ENCODE measurements at places on chromosomes 7 and 10.
A peak's percentile ranks its signal among the peaks of the same experiment; 100 is the strongest.

DNA sequence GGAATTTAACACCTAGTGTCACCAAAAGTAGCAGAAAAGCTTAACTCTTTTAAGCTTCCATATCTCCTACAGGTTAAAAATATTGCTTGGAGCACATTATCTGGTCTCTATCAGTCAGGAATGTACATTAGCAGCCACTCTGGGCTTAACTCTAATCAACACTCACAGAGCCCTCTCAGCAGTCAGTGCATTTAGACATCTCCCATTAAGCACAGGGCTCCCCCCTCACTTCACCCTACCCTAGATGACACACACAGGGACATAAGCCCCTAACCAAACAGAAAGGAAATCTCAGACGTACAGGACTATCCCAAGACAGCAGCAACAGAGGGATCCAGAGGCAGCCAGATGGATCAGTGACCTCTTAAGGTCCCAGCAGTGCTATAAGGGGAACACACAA, 26.4 kb downstream of the FBXW4 start:
- no peak for DNase-seq

GRCh38 chr7:151380199-151381097, 29.4 kb downstream of the WDR86 start:
- no peak for DNase-seq

- DNase-seq: no peak
Measured at GRCh38 chr10:130636313-130636930, 500.2 kb downstream of the GLRX3 start.

GRCh38 chr7:24963218-24963617, 16.8 kb downstream of the OSBPL3 start:
- no peak for DNase-seq

GRCh38 chr10:102408728-102409603, 9.6 kb downstream of the PSD start:
- peak; percentile 58 for DNase-seq
